Sigmoid colon (tissue), 7 donors: ENCODE measurements at places on chromosomes 1 and 21. TPM values are rescaled to one million over a fixed set of nuclear protein-coding genes. Genes with fewer than 3 reads are reported as not detected.
A peak's percentile ranks its signal among the peaks of the same experiment; 100 is the strongest.

DNA sequence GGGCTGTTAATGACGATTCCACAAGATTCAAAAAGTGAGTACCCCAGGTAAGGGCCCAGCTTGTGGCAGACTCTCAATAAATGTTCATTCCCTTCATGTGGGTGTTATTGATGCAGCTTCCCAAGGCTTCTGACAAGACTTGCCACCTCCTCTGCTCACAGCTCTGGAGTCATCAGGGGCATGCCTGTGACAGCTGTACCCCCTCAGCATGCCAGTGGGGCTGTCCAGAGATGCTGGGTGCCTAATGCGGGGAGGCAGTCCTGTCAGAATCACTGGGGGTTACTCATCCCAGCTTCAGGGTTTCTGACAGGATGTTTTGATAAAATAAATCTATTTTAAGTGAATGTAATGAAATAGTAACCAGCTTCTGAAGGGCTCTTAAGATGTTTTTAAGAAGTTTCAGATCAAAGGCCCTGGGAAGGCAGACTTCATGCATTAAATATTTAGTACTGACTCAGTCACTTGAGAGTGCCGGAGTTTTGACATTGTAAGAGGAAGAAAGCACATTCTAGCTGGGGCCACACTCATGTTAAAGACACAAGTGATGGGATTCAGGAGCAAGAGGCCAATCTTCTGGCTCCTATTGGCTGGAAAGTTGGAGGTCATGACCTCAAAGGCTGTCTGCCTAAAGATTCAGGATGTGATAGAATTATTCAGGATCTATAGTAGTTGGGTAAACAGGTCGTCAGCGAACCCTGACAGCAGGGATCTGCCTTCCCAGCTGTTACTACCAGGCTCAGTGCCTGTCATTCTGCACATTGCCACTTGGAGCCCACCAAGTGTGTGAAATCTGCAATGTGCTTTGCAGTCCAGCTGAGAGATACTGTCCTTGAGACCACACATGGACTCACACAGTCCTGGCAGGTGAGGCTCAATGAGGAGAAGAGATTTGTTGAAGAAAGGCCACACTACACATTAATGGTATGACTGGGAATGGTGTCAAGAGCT, 239.6 kb upstream of the BEND5 start:
- DNase-seq: no peak

DNA sequence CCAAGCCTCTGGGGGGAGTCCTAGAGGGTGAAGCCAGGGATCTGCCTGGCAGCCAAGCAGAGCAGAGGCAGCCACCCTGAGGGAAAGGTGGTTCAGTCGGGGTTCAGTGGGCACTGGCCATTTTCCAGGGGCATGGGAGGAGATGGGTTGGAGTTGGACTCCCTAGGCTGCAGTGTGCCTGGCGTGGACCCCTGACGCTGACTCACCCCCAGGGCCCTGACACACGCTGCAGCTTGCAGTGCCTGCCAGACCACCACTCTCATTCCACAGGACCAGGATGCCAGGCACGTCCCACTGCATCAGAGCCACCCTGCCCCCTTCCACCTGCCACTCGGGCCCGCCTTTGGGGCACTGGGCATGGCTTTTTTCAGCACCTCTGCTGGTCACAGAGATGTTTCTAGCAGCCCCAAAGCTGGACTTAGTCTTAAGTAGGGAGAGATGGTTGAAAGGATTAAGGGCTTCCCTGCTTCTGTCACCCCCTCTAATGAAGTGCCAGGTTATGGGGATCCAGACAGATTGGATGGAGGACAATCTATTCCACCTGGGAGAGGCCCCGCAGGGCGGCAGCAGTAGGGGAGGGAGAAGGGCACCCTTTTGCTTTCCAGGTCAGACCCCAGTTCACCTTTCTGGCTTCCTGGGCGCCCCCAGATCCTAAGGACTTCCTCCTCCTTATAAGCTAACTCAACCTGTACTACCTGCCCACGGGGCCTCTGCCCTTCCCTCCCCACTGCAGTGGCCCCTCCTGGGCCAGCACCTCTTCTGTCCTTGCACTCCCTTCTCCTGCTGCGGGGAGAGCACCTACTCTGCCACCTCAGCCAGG, 1.6 kb downstream of the SYT2 start:
- DNase-seq: peak; percentile 42

FAM72D gene
- 0.36 TPM for total RNA-seq

NBPF1 gene
- 41.5 TPM for total RNA-seq
